ENCODE measurements at places on chromosomes 5 and 9. TPM values are rescaled to one million over a fixed set of nuclear protein-coding genes. Genes with fewer than 3 reads are reported as not detected.

The CDKN2B gene
- 64.8 TPM for total RNA-seq

The RORB gene
- not detected for total RNA-seq

The SPATA31D4 gene
- total RNA-seq, result not detected

The LOX gene
- 3.4 TPM for total RNA-seq

The OR13D1 gene
- total RNA-seq, result not detected

Data from airway epithelial cell (primary cell).